Colonic mucosa (tissue), 4 donors: ENCODE measurements at places on chromosomes 5 and 9. TPM values are rescaled to one million over a fixed set of nuclear protein-coding genes. Genes with fewer than 3 reads are reported as not detected.

The CDC20B gene
- not detected for total RNA-seq

The OR1J2 gene
- not detected for total RNA-seq

- no peak overlapping the region for H3K27ac ChIP-seq
- H3K27me3 ChIP-seq: no peaks in the 10 kb centered on the region
- DNase-seq: no peak
- H3K4me3 ChIP-seq: no peak overlapping the region
These were observed 196.9 kb upstream of the PANK3 start for GRCh38 chr5:168776070-168776469.

- H3K4me3 ChIP-seq: no peak overlapping the region
- DNase-seq: no peak
- H3K4me1 ChIP-seq: no peaks in the 10 kb centered on the region
- no peaks in the 10 kb centered on the region for H3K27me3 ChIP-seq
- no peak overlapping the region for H3K27ac ChIP-seq
These were observed 80.4 kb upstream of the OSMR start for GRCh38 chr5:38765399-38765861.

GRCh38 chr9:128007566-128008138 is 26.9 kb upstream of the EEIG1 start:
- H3K36me3 ChIP-seq: no peaks in the 10 kb centered on the region
- no peak overlapping the region for H3K4me3 ChIP-seq
- H3K27ac ChIP-seq: peak overlapping the region; percentile 37
- DNase-seq: peak; percentile 67
- no peaks in the 10 kb centered on the region for H3K4me1 ChIP-seq
- no peaks in the 10 kb centered on the region for H3K27me3 ChIP-seq

GRCh38 chr9:13879981-13880380 is 434.0 kb downstream of the NFIB start:
- H3K27me3 ChIP-seq: no peaks in the 10 kb centered on the region
- no peaks in the 10 kb centered on the region for H3K36me3 ChIP-seq
- H3K4me1 ChIP-seq: no peaks in the 10 kb centered on the region
- no peak for DNase-seq
- no peak overlapping the region for H3K4me3 ChIP-seq

- no peaks in the 10 kb centered on the region for H3K27me3 ChIP-seq
- no peaks in the 10 kb centered on the region for H3K4me1 ChIP-seq
- no peak overlapping the region for H3K4me3 ChIP-seq
- no peak overlapping the region for H3K27ac ChIP-seq
- DNase-seq: no peak
These were observed 38.8 kb upstream of the SEMA6A start for GRCh38 chr5:116613445-116613844.

DNA sequence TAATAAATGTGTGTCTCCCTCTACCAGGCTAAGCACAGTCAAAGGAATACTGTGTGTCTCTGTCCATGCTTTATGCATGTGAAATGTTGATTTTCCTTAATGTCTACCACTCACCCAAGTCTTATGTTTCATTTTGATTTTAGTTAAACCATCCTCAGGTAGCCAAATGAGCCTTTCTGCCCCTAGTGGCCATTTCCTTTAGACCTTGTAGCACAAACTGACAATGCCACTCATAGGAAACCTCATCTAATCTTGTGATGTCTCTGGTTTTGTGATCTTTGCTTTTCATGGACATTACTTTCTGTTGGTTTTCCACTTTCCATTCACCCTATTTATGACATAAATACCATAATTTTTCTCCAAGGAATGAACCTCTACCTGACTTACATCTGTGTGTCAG is 820.8 kb downstream of the MAT2B start:
- no peaks in the 10 kb centered on the region for H3K27me3 ChIP-seq
- H3K27ac ChIP-seq: no peak overlapping the region
- no peaks in the 10 kb centered on the region for H3K4me1 ChIP-seq
- no peaks in the 10 kb centered on the region for H3K36me3 ChIP-seq
- no peak for DNase-seq
- H3K4me3 ChIP-seq: no peak overlapping the region

DNA sequence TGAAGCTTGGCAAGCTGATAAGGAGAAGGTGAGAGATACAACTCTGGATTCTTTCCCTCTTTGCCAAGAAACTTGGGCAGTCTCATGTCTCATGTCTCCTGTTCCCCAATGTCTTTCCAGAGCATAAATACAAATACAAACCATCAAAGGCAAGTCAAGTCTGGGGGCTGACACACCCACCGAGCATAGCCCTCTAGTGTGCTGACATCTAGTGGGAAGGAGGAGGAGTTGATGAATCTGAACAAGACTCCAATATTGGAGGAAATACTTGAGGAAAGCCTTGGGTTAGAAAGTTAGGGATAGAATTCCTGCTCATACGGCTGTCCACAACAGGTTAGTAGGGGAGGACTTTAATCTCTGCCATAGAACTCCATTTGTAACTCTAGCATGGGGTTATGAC is 8.6 kb downstream of the MLANA start:
- DNase-seq: no peak
- H3K36me3 ChIP-seq: no peaks in the 10 kb centered on the region
- H3K27ac ChIP-seq: no peak overlapping the region
- no peaks in the 10 kb centered on the region for H3K27me3 ChIP-seq

GRCh38 chr9:115204904-115205453 is 87.0 kb upstream of the TNC start:
- no peaks in the 10 kb centered on the region for H3K27me3 ChIP-seq
- no peak overlapping the region for H3K4me3 ChIP-seq
- H3K27ac ChIP-seq: no peak overlapping the region
- no peaks in the 10 kb centered on the region for H3K4me1 ChIP-seq
- H3K36me3 ChIP-seq: no peaks in the 10 kb centered on the region

DNA sequence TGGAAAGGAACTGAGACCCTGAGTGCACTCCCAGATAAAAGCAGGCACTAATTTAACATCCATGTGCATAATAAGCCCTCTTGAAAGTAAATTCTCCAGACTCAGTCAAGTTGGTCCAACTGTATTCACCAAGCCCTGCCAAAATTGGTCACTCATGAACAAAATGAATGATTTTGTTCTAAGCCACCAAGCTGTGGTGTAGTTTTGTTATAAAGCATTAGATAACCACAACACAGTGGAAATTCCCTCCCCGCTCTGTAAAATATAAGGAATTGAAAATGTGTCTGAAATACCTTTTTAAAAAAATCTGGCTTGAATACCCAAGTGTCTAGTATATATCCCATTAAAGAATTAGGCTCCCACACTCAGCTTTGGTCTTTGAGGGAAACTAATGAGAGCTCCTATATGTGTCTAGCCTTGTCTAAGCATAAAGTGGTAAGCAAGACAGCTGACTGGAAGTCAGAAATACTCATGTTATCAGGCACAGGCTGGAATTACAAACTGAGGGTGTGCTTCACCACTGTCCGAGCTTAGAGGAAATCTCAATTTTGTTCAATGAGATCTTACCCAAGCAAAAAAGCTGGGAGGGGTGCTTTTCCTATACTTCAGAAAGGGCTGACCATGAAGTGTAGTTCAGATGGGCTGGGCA is 33.2 kb downstream of the IDNK start:
- H3K27me3 ChIP-seq: no peaks in the 10 kb centered on the region
- H3K27ac ChIP-seq: no peak overlapping the region
- H3K4me3 ChIP-seq: no peak overlapping the region
- H3K4me1 ChIP-seq: no peaks in the 10 kb centered on the region
- no peaks in the 10 kb centered on the region for H3K36me3 ChIP-seq

GRCh38 chr5:97133101-97133500 is 9.3 kb downstream of the LIX1 start:
- no peak for DNase-seq
- no peaks in the 10 kb centered on the region for H3K4me1 ChIP-seq

DNA sequence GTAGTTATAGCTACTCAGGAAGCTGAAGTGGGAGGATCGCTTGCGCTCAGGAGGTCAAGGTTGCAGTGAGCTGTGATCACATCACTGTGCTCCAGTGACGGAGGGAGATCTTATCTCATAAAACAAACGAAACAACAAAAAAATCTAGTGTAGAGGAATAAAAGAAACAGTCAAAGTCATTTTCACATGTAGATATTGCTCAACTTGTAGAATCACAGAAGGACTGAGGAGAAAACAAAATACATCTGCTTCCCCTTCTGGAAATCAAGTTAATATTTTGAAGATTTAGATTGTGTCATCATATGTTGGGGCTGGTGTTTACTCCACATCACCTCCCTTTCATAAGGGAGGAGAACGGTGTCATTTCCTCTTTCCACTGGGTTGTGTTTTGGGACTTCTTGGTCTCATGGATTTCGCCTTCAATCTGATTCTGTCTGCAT is 8.2 kb upstream of the SLC46A2 start:
- H3K27me3 ChIP-seq: no peaks in the 10 kb centered on the region
- no peaks in the 10 kb centered on the region for H3K4me1 ChIP-seq
- DNase-seq: no peak
- H3K36me3 ChIP-seq: no peaks in the 10 kb centered on the region
- H3K4me3 ChIP-seq: no peak overlapping the region

DNA sequence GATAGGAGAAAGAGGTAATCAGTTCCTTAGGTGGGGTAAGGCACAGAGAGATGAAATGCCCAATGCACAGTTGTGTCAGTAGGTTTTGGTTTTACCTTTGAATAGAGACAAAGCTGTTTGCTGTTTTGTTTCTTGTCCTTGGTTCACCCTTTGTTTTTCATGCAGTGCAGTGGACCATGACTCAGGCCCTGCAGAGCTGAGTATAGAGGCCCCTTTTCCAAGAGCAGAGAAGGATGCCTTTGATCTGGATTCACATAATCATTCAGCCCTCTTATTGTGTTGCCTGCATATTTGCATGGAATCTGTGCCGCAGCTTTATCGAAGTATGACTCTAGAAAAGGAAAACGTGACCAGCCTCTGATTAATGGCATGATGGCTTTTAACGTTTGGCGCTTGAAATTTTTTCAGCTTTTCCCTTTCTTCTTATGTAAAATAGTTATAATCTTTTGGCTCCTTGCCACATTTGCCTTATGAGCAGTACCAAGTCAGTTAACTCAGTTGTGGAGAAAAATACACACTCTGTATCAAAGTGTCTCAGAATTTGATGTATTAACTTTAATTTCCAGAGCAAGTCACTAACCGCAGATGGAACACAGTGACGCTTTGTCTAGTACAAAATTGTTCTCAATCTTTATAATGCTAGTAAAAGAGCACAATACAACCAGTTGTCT is 197.6 kb downstream of the KDM4C start:
- H3K4me1 ChIP-seq: peaks cover 5% of the 10 kb centered on the region
- H3K4me3 ChIP-seq: no peak overlapping the region
- no peaks in the 10 kb centered on the region for H3K36me3 ChIP-seq
- no peak overlapping the region for H3K27ac ChIP-seq
- DNase-seq: no peak
- H3K27me3 ChIP-seq: no peaks in the 10 kb centered on the region

The SLCO6A1 gene
- total RNA-seq: not detected

The OSMR gene
- 14.3 TPM for total RNA-seq

GRCh38 chr5:150078802-150079689 is 7.3 kb downstream of the CSF1R start:
- H3K27me3 ChIP-seq: no peaks in the 10 kb centered on the region
- no peak overlapping the region for H3K27ac ChIP-seq
- no peaks in the 10 kb centered on the region for H3K36me3 ChIP-seq
- DNase-seq: peak; percentile 7
- H3K4me3 ChIP-seq: no peak overlapping the region

- H3K27ac ChIP-seq: no peak overlapping the region
- H3K4me3 ChIP-seq: no peak overlapping the region
- DNase-seq: no peak
- H3K4me1 ChIP-seq: no peaks in the 10 kb centered on the region
These were observed 597.9 kb downstream of the ZNF608 start for GRCh38 chr5:124148574-124148973.

- H3K27ac ChIP-seq: no peak overlapping the region
- DNase-seq: no peak
- peaks cover 4% of the 10 kb centered on the region for H3K4me1 ChIP-seq
- H3K36me3 ChIP-seq: no peaks in the 10 kb centered on the region
- no peak overlapping the region for H3K4me3 ChIP-seq
- no peaks in the 10 kb centered on the region for H3K27me3 ChIP-seq
These were observed 2.7 kb upstream of the LARS1 start for GRCh38 chr5:146185161-146185560.

- no peak for DNase-seq
- H3K36me3 ChIP-seq: no peaks in the 10 kb centered on the region
- no peak overlapping the region for H3K27ac ChIP-seq
These were observed 5.2 kb downstream of the DBH start for GRCh38 chr9:133641396-133641655.

- peak; percentile 13 for DNase-seq
- H3K4me1 ChIP-seq: no peaks in the 10 kb centered on the region
- no peaks in the 10 kb centered on the region for H3K27me3 ChIP-seq
- no peak overlapping the region for H3K4me3 ChIP-seq
These were observed 13.5 kb upstream of the BARX1 start for GRCh38 chr9:93968451-93969327.

DNA sequence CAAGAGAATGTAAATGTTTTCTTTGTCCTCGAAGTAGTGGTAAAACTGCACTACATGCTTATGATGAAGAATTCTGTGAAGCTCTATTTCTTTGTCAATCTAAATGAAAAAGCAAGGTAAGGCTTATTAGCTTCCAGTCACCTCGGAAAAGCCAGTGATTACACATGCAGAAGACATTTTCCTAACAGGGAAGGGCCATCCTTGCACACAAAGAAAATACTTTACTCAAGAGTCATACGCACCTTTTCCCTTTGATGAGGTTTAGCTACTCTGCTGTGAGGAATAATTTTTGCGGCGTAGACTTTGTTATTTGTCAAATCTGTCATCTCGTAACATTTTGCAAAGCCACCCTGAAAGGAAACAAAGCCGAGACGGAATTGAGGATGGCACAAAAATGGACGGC is 1.1 kb downstream of the PLK2 start:
- no peak for DNase-seq
- no peak overlapping the region for H3K27ac ChIP-seq
- H3K36me3 ChIP-seq: no peaks in the 10 kb centered on the region
- H3K4me3 ChIP-seq: peak overlapping the region; percentile 78
- H3K27me3 ChIP-seq: no peaks in the 10 kb centered on the region

GRCh38 chr5:115022303-115022702 is 147.4 kb downstream of the TRIM36 start:
- no peaks in the 10 kb centered on the region for H3K4me1 ChIP-seq
- H3K27me3 ChIP-seq: no peaks in the 10 kb centered on the region
- DNase-seq: no peak
- H3K36me3 ChIP-seq: no peaks in the 10 kb centered on the region
- H3K27ac ChIP-seq: no peak overlapping the region

DNA sequence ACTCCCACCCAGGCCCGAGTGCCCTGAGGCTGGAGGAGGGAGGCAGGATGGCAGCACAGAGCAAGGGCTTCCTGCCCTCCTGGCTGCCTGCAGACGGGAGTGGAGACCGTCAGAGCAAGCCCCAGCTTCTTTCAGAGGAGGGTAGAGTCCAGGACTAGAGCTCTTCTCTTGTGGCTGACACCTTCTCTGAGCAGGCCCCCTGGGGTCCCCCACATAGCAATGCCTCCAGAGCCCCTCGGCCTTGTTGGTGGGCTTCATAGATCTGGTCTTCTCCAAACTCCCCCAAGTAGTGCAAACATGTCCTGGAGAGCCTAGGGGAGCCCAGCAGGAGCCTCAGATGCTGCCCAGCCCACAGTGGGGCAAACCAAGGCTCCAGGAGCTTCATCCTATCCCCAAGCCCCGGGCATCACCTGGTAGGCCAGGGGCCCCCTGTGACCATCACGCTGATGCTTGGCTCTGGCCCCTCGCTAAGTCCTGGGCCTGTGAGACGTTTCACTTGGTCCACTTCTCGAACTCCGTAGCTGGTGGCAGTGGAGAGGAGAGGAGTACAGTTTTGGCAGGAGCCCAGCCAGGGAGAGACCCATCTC is 2.0 kb downstream of the MZB1 start:
- H3K27me3 ChIP-seq: no peaks in the 10 kb centered on the region
- H3K4me3 ChIP-seq: peak overlapping the region; percentile 43
- H3K27ac ChIP-seq: peak overlapping the region; percentile 65
- no peak for DNase-seq
- no peaks in the 10 kb centered on the region for H3K36me3 ChIP-seq
- peaks cover 28% of the 10 kb centered on the region for H3K4me1 ChIP-seq

- DNase-seq: no peak
- H3K27ac ChIP-seq: no peak overlapping the region
These were observed 47.0 kb downstream of the AMBP start for GRCh38 chr9:114031037-114031630.
